ENCODE measurements at places on chromosomes 3 and 15.
A peak's percentile ranks its signal among the peaks of the same experiment; 100 is the strongest.

DNA sequence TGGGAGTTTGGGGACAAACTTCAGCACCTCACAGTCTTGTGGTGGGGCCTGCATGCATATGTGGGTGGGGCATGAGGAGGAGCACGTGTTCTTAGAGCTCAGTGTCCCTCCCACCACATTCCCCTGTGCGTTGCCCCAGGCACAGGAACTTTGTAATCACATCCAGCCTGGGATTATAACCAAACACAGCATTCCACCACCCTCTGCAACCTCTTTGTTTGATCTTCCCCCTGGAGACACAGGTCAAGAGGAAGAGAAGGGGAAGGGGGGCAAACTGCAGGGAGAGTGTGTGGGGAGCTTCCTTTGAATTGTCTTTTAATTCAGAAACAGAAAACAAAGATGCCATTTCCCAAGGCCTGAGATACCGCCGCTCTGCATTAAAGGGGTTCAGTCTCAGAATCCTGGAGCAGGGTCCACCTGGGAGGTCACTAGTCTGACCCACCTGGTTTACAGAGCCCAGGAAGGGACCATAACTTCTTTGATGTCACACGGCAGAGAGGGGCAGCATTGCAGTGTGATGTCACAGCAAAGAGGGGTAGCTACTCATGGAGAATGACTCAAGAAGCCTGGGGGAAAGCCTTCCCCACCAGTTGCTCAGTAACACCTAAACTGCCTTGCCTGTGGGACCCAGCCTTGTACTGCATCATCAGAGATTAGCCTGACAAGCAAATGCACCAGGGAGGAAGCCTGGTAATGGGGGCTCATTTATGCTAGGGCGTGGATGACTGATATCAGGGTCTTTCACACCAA lies 106.3 kb upstream of the RNU6-1 start:
- no peak for DNase-seq

DNA sequence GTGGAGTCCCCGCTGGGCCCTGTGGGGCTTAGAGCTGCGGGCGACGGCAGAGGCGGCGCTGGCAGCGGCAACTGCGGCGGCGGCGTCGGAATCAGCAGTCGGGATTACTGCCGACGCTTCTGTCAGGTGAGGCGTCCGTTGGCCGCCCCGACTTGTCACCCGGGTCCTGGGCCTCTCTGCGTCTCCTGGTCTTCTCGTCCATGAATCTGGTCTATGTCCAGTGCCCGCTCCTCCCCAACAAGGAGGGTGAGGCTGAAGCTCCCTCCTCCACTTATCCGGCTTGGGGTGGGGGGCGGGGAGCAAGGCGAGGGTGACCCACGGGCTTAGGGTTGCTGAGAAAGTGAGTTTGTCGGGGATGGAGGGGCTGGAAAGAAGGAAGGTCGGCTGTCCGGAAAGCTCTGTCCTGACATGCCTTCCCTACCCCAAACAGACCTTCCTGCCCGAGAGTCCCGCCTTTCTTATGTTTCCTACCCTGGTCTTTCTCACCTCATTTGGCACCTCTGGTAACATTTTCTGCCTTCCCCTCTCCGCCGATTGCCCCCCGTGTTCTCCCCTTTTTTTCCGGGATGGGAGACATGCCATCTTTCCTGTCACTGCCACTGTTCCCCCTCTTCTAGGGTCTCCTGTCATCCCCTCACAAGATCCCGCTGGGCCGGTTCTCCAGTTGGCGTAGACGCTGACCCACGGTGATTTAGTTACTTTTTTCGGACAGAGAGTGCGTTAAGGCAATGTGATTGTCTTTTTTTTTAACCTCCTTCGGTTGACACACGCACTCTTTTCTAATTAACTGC lies 520 bp downstream of the ZNF654 start:
- no peak for DNase-seq

DNA sequence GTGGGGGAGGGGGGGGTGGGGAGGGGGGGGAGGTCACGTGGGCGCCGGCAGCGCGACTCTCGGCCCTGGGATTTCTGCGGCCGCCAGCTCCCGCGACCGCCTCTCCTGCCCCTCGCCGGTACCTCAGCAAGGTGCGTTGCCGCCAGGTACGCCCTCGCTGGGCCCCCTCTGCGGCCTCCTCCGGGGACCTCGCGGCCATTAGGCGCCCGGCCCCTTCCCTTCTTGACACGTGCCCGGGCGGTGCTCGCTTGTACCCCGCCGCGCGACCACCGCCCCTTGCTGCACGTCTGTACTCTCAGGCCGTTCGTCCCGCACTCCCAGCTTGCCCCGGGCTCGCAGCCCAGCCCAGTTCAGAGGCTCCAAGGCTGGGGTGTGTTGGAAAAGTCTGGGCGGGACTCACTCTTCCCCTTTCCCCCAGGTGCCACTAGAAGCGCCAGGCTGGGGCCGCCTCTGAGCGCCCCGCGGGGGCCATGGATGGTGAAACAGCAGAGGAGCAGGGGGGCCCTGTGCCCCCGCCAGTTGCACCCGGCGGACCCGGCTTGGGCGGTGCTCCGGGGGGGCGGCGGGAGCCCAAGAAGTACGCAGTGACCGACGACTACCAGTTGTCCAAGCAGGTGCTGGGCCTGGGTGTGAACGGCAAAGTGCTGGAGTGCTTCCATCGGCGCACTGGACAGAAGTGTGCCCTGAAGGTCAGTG lies at the start of gene MAPKAPK3:
TSS of gene MAPKAPK3 (plus strand) at position 56 of the 696 bp plus-strand sequence. CDS start at position 471, 415 bp downstream.
- peak; percentile 30 for DNase-seq

GRCh38 chr3:9124730-9125129 lies 124.7 kb downstream of the SRGAP3 start:
- no peak for DNase-seq

- DNase-seq = no peak
Observed at GRCh38 chr3:30286007-30286669, 320.3 kb upstream of the TGFBR2 start.

DNA sequence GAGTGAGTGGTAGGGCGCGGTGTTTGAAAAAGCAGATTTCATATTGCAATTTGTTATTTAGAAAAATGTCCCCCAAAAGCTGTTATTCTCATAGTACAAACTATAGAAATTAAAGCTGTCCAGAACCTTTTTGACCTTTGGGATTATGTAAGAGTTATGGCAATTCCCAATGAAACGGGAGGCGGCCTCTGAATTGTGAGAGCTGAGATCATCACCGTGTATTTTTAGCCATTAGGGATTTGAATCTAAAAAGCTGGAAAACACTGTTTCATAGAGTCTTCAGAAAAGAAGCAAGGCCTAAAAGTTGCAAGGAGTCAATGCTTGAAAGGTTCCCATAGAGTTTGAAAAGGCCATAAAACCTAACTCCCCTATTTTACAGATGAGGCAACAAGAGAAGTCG lies 38.6 kb upstream of the SLC25A26 start:
- DNase-seq = no peak

DNA sequence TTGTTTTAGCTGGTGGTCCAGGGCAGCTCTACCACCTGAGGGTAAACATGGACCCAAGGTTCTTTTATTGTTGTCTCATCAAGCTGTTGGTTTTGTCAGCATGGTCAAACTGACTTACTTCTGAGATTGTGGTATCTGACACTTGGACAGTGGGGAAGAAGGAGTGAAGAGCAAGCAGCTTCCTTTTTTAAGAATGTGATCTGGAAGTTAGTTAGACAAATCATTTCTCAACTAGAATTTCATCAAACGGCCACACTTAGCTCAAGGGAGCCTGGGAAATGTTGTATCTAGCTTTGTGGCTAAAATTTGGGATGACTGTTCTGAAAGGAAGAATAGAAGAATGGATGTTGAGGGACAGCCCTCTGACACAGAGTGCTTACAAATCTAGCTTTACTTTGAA lies 215.2 kb downstream of the ZNF621 start:
- DNase-seq = no peak

DNA sequence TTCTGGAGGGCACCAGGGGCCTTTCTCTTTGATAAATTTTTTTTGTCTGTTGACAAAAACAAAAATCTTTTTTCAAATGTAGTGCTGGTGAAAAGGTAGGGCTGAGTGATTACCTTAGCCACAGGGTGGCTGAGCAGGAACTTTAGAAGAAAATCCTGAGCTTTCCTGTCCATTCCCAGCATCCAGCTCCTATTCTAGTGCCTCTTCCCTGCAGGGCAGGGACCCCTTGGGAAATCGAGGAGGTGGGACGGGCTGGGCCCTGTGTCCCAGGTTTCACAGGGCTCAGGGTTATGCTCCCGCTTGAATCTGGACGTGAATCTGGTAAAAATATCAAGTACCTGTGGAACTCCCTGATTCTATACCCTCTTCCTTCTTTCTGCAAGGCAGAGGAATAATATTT lies 31.7 kb downstream of the EDEM1 start:
- DNase-seq = no peak

DNA sequence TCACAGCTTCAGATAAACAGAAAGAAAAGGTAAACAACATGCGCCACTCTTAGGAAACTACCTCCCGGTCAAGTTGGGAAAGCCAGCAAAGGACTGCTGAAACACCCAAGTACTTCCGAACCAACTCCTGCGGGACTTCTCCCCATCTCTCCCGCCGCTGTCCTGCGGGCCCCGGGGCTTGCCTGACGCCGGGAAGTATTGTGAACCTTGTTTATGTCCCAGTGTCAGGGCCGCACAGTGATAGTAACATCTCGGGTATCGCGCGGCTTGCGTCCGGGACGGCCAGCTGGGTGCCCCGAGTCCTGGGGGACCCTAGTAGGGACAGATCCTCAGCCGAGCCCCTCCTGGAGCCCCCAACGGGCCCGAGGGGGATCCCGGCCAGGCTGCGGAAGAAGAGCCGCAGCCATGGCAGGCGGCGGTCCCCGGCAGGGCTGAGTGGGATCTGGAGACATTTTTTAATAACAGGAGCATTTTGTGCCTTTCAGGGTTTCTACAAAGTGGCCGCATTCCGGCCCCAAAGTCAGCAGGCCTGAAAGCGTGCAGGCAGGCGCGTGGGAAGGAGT lies 756 bp downstream of the CLPX start:
- no peak for DNase-seq

DNA sequence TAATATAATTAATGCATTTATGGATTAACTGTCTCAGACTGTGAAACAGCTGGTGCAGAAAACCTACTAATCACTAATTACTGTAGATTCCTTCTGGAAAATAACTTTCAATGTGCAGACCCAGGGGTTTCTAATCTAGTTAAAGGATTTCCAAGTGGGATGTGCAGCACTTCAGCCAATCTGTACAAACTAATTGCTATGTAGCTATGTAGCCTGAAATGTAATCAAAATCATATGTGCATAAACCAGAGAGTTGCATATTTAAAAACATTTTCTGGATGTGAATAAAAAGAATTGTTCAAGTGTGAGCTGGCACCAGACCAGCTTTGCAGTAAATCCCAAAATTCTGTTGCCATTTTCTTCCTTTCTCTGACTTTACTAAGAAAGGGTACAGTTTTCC lies 127.5 kb upstream of the CD96 start:
- DNase-seq = no peak

GRCh38 chr15:98063871-98064270 lies 103.4 kb downstream of the ARRDC4 start:
- no peak for DNase-seq

DNA sequence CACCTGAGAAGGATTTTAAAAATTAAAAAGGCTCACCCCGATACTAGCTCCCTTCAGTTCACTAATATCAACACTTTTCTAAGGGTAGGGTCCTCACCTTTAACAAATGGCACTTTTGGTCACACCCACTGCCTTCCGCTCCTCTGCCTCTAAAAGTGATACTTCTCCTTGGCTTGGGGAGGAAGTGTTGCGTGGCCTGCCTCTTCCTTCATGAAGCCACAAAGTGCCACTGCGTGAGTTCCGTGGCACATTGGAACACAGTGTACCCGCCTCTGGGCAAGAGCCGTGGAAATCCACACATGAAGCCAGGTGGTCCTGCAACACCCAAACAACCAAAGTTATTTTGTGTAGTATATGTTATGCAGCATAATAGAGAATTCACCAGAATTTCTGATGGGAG lies 3.9 kb downstream of the B4GALT4 start:
- DNase-seq = no peak

GRCh38 chr3:28050120-28050519 lies 191.3 kb upstream of the CMC1 start:
- no peak for DNase-seq

DNA sequence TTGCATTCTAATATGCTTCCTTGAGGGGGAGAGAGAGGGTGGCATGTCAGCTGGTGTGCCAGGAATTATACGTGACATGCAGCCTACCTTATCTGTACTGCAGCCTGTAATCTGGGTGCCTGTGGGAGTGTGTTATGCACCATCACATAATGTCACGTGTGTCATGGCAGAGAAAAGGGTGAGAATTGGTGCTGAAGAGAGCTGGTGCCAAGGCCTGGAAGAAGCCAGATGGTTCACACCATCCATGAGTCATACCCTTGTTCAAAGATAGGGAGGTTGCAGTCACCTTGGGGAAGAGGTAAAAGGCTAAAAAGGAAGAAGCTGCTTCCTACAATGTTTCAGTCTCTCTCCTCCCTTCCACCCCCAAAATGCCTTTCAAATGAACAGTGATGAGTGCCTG lies 5.3 kb downstream of the BRPF1 start:
- no peak for DNase-seq

DNA sequence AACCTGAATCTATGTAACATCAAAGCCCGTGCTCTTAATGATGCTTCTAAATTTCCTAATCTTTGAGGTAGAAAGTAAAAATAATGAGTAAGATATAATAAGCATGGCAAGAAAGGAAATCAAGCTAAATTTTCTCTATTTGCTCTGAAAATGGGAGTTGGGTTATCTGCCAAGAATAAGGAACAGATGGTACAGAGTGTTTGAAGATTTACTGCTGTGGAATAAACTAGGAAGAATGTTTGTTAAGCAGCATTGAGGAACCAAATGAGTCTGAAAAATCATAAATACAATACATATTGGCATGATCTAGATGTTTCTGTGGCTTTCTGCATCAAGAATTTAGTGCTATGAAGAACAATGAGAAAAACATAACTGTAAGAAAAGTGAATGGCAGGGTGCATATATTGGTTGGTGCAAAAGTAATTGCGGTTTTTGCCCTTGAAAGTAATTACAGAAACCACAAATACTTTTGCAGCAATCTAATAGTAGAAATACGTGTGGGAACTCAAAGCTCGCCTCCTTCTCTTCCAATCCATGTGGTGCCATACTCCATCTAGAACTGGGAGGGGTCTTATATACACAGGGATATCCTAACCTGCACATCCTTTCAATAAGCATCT lies 87.6 kb downstream of the SUCNR1 start:
- DNase-seq = no peak

DNA sequence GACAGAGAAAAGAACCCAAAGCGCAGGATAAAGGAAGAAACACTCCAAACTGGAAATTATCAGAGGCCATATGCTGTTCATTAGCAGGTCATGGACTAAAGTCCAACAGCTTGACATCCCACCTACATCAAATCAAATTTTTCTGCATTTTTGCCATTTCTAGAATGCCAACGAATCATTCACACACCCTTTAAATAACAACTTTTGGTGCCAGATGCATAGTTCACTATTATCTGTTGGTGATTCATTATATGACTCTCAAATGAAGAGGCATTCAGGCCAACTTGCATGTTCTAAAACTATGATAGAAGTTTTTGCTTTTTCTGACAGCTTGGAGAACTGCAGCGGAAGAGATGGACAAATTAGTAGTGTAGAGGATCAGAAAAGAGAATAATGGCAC lies 529.8 kb upstream of the NAALADL2 start:
- DNase-seq = no peak

- no peak for DNase-seq
Observed at GRCh38 chr3:177013681-177014280, 183.5 kb downstream of the TBL1XR1 start.

GRCh38 chr15:92112180-92112579 lies 258.7 kb downstream of the SLCO3A1 start:
- no peak for DNase-seq

All from stimulated activated CD4-positive, alpha-beta T cell treated with anti-CD3 and anti-CD28 coated beads, Interleukin-15, amount 100 ng/mL, for 1 hour (primary cell).